ENCODE measurements at places on chromosomes 3 and 15.

GRCh38 chr15:66912001-66912400, 153.4 kb upstream of the SMAD3 start:
- no peak for DNase-seq

DNA sequence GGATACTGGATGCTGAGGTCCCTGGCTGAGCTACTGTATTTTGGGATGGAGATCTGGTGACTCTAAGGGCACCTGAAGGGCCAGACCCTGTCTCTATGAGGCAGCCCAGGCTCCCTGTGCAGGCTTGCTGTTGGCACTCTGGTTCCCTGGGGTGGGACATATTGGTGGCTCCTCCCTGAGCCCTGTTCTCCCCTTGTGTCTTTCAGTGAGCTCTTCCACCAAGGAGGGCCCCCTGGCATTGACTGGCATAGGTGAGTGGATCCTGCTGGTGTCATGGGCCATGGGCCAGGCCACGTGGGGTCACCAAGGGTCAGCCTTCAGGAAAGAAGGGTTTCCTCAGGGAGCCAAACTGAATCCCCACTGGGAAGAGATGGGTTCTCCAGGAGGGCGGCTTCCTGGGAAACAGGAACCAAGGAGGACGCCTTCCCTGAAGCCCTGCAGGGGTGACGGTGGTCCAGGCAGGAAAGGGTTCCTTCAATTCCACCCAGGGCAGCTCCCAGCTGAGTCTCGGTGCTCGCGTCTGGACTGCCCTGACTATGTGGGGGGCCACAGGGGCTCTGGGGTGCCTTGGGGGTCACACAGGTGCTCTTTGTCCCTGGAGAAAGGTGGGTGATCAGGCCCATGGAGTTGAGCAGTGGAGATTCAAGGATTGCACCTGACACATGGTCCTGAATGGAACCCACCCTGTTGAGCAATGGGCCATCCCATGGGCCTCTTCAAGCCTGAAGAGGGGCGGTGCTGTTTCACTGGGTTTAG, 220.4 kb downstream of the SNRPN start:
- no peak for DNase-seq

DNA sequence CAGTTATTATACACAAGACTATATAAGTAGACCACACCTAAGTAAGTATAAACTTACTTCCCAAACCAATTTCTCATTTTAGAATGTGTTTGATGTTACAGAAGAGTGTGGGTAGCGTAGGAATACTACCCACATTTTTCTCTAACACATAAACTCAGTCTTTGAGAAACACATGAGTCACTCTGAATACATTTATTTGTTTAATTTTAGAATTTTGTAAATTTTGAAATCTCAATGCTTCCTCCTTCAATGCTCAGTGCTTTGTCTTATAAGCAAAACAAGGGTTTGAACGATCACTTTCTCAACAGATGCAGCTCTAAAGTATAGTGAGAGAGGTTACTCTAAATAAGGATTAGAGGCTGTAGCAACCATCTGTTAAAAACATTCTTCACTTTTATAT, 700.8 kb downstream of the SI start:
- DNase-seq = no peak

DNA sequence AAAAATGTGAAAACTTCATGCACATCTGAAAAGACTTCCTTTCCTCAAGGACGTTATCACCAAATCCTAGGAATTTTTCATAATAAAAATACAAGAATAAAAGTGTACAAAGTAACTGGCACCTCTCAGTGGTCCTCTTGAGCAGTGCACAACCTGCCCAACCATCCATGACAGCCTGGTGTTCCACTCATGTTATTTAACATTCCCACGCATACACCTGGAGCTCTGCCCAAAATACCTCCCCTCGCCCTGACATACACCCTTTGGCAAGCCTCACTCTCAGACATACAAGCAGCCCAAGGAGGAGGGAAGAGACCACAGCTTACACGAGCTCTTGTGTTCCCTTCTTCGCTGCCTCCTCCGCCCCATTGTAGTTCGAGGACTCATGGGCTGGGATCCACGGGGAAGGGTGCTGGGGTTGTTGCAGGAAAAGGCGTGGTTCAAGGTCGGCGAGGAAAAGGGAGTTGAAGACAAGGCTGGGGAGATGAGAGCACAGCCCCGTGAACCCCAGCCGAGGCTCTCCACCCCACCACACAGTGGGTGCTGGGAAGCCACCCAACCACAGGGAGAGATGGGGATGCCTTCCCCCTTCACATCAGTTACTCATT, 23.3 kb downstream of the GRIP2 start:
- no peak for DNase-seq

DNA sequence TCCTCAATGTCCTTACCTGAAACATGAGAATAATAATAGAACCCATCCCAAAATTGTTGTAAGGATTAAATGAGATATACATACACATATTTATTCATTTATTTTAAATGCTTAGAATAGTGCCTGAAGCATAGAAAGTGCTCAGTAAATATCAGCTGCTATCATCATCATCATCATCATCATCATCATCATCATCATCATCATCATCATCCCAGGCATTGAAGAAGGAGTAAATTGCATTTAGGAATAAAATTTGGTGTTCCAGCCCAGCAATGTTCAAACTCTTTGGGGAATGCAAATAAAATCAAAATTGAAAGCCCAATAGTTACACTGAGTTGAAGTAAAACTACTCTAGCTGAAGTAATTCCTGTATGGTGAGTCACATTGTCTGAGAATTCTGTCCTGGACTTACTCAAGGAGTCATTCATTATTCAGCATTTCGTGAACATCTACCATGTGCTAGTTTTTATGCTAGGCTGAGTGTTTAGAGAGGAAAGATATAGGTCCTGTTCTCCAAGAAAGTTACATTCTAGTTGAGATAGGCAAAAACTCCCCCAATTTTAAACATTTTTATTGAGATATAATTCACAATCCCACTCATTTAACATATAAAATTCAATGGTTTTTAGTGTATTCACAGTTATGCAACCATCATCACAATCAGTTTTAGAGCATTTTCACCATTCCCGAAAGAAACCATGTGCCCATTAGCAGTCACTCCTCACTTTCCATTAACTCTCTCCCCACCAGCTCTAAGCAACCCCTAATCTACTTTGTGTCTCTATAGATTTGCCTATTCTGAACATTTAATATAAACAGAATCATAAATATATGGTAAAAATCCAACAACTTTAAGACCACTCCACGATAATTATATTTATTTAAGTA, 107.2 kb downstream of the FRMD5 start:
- no peak for DNase-seq

DNA sequence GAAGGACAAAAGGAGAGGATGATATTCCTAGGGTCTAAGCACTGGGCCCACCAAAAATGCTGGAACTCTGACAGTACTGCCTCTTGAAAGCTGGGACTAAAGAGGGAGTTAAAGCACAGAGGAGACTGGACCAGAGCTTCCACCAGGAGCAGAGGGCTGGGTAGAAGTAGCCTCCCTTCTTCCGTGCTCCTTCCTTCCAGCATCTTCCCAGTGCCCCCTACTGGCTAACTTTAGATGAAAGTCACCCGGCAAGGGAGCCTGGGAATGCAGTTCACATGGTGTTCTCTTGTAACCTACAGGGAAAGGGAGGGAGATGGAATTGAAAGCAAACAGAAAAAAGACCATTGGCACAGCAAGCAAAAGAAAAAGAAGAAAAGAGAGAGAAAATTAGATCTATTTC, 106.1 kb upstream of the COL8A1 start:
- no peak for DNase-seq

GRCh38 chr3:13550423-13550690, 1.4 kb downstream of the FBLN2 start:
- DNase-seq = no peak

GRCh38 chr3:99929745-99930139, 112.1 kb downstream of the CMSS1 start:
- no peak for DNase-seq

GRCh38 chr3:193396451-193397244, 18.1 kb upstream of the ATP13A5 start:
- DNase-seq = no peak

DNA sequence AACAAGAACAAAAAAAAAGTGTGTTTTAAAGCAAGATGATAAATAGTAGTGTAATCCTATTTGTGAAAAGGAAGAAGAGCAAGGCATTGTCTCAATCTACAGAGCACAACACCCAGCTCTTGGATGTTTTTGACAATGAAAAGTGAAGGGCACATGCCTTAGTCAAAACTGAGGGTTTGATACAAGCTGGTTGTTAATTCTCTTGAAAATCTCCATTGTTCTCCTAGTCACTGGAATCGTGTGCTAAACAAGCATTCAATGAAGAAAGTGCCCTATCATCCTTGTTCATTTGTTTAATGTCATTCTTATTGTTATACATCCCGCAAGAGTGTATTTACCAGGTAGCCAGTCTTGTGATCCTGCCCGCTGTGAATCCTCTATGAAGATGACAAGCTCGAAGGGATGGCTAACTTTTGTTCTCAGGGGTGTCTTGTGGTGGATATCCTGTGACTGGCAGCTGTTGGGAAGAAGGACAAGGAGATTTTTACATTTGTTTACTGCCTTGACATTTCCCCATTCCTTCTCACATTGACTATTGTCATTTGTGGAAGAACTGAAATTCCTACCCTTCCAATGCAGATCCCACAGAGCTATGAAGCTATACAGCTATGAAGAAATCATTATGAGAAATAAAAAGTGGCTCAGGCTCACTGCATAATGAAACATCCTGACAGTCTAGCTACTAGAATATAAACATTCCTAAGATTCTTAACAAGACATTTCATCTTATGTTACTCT, 175.9 kb downstream of the VGLL3 start:
- no peak for DNase-seq

- DNase-seq = no peak
These were observed 58.1 kb downstream of the TMEM39A start for GRCh38 chr3:119405315-119405714.

GRCh38 chr15:100595964-100596363, 6.0 kb downstream of the LINS1 start:
- no peak for DNase-seq

DNA sequence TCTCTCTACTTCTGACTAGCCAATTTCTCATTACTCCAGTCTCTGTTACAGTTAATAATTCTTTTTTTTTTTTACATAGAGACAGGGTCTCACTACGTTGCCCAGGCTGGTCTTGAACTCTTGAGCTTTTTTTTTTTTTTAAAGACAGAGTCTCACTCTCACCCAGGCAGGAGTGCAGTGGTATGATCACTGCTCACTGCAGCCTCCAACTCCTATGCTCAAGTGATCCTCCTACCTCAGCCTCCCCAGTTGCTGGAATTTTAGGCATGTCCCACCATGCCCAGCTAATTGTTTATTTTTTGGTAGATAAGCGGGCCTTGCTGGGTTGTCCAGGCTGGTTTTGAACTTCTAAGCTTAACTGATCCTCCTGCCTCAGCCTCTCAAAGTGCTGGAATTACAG, 13.6 kb downstream of the IP6K1 start:
- DNase-seq = no peak

GRCh38 chr3:133466531-133467386, 66.9 kb downstream of the BFSP2 start:
- no peak for DNase-seq

DNA sequence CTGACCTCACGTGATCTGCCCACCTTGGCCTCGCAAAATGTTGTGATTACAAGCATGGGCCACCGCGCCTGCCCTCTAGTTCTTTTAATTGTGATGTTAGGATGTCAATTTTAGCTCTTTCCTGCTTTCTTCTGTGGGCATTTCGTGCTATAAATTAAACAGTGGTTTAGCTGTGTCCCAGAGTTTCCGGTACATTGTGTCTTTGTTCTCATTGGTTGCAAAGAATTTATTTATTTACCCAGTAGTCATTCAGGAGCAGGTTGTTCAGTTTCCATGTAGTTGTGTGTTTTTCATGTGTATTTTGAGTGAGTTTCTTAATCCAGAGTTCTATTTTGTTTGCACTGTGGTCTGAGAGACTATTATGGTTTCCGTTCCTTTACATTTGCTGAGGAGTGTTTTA, 30.1 kb downstream of the MYRIP start:
- DNase-seq = no peak

DNA sequence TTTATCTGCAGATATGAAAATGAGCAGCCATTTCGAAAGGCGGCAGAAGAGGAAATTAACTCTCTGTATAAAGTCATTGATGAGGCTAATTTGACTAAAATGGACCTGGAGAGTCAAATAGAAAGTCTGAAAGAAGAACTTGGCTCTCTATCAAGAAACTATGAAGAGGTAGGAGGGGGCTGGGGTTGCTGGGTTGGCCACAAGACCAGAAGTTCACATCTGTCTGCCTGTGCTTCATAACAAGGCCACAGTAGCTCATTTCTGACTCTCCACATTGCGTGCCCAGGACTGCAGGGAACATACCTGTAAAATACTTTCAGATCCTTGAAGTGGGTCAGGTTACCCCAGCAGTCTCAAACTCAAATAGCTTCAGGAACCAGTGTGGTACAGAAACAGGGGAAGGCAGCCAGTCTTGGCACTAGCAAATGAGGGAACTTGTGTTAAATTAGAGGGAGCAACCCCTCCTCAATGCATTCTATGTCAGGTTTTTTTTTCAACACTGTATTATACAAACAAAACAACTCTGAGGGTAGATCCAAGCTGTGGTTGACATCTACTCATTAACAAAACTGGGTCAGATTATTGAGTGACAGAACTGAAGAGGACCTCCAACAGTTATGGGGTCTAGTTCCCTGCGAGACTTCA, 48.7 kb downstream of the BFSP2 start:
- no peak for DNase-seq

DNA sequence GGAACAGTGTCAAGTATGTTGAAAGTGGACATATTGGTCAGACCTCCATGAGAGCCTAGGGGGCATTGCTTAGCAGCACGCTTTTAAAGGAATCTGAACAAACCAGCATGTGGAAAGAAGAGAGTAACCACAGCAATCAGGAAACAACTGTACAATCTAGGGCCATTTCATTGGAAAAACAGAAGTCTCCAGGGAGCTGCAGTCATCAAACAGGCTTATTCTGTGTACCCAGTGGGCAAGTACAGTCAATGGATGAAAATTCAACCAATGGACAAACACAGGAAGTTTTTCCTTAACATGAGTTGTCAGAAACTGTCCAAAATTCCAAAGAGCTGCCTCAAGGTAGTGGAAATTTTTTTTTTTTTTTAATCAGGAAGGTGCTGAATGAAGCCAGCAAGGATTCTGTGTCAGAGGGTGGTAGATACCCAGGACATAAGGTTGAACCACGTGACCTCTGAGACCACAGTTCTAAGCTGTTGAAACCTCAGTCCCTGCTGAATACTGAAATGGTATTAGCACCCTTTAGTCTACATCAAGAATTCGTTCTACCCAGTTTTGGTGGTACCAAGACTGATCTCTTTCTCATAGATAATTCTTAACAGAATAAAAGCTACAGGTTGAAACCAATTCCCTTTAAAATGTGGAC, 4.4 kb upstream of the DLG1 start:
- no peak for DNase-seq

- DNase-seq = no peak
These were observed 273.3 kb downstream of the RPLP1 start for GRCh38 chr15:69725957-69726356.
